CD4-positive, alpha-beta T cell treated with Interleukin-17A for 1 hour (primary cell): ENCODE measurements at places on chromosomes 13 and 19.
A peak's percentile ranks its signal among the peaks of the same experiment; 100 is the strongest.

GRCh38 chr19:4556597-4557127, 2.8 kb downstream of the SEMA6B start:
- DNase-seq, result peak; percentile 8

- no peak for DNase-seq
Measured at GRCh38 chr13:66040506-66040905, 1189.6 kb downstream of the PCDH9 start.

- no peak for DNase-seq
Measured at GRCh38 chr19:35915443-35915842, 7.3 kb upstream of the TYROBP start.

DNA sequence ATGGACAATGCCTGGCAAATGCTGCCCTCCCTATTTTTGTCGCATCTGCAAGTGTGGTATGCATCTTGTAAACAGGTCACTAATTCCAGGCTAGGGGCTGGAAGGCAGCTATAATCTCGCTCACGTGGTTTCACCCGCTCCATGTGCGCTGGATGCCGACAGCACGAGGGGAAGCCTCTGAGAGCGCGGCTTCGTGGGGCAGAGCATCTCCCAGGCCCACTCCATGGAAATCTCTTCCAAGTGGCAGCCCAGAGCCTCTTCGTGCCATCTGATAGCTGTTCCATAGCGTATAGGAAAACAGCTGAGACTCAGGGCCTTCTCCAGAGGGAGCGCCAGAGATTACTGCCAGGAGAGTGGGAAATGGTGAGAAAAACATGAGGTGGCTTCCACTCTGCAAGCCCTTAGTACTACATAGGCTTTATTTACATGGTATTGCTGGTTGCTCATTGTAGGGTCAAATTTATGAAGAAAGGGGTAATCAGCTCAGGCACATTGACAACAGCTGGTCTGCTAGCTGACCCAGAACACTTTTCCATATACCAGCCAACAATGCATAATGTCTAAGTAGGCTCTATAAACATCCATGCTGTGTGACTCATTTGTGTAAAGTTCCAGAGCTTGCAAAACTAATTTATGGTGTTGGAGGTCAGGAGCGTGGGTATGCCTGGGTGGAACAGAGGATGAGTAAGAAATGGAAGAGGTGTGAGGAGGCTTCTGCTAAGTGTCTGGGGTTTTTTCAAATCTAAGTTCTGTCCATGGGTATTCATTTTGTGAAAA, 165.2 kb downstream of the SHISA2 start:
- no peak for DNase-seq

DNA sequence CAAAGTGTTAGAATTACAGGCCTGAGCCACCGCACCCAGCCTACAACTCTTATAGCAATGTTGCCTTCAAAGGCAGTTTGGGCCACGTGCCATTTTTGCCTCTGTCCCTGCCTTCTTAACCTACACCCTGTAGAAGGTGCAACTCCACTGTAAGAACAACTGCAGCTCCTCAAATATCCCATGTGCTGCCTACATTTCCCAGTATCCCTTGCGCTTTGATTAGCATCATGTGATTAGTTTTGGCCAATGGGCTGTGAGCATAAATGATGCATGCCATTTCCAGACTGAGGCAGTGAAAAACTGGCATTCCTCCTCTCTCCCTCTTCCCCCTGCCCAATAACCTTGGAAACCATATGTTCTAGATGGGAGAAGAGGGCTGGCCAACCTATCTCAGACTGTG, 75.2 kb upstream of the MRI1 start:
- DNase-seq, result peak; percentile 18

GRCh38 chr19:28074773-28075172, 1138.2 kb downstream of the UQCRFS1 start:
- no peak for DNase-seq

DNA sequence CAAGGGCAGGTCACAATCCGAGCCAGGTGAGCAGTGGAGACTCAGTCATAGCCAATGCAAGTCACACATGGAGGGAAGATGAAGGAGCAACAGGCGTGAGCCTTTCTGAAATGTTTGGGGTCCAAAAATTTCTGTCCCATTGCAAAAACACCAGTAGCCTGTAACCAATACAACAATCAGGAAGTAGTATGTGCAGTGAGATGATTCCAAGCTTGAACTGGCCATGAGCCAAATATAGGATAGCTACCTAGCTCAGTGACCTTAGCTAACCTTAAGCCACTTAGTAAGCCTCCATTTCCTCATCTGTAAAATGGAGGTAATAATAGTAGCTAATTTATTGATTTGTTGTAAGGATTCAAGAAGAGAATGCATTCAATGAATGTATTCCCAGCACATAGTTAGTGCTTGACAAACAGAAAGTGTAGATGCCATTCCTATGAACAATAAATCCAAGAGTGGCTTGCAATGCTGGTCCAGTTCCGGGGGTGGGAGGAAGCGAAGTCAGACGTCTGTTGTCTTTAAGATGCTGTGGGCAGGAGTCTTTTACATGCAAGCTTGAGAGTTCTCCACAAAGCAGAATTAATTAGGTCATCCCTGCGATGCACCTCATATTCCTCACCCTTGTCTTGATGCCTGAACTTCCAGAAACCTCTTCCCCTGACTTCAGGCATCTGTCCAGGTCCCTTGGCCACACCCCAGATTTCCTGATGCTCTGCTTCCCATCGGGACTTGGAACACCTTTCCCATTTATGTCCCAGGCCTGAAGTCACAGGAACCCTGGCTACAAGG, 195.7 kb upstream of the UBL3 start:
- no peak for DNase-seq

GRCh38 chr13:47420020-47420419, 523.2 kb upstream of the HTR2A start:
- DNase-seq, result no peak

- DNase-seq, result no peak
Measured at GRCh38 chr13:73401769-73402168, 343.0 kb downstream of the KLF5 start.

- no peak for DNase-seq
Measured at GRCh38 chr19:7788933-7789323, 25.9 kb downstream of the CLEC4M start.

DNA sequence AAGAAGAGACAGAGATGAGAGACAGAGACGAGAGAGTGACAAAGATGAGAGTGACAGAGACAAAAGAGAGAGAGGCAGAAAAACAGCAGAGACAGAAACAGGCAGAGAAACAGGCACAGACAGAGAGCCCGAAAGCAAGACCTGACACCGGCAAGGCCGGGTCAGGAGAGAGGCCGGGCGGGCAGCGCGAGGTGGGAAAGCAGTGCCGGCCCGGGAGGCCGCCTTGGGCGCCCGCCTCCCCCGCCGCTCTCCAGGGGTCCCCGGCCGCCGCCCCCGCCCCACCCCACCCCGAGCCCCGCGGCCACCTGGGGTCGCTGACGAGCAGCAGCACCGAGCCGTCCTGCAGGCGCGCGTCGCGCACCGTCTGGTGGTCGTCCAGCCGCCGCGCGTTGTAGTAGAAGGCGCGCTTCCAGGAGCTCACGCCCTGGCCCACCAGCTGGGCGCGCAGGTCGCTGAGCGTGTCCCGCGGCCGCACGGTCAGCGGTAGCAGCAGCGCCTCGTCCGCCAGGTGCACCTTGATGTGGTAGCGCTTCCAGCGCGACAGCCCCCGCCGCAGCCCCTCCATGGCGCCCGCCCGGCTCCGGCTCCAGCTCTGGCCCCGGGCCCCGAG, at the start of gene TINCR:
Gene TINCR, minus strand, starts transcription at position 594 of the 610 bp plus-strand sequence.
- no peak for DNase-seq

DNA sequence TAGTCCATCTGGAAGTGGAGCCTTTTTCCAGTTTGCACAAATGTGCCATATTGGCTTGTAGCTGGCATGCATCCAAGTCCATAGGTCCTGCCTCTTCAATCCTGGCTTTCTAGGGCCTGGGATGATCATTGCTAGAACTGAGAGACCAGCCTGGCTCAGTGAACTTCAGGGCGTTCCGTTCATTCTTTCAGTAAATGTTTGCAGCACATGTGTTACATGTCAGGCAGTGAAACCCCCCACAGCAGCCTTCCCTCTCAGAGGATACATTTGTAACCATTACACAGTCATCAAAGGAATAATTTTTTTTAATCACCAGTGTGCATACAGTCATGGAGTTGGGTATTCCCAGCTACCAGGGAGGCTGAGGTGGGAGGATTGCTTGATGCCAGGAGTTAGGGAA, 9.7 kb downstream of the FUT2 start:
- no peak for DNase-seq

GRCh38 chr19:16021796-16022195, 54.5 kb upstream of the TPM4 start:
- no peak for DNase-seq

- no peak for DNase-seq
Measured at GRCh38 chr13:40352380-40352778, 314.1 kb downstream of the FOXO1 start.

DNA sequence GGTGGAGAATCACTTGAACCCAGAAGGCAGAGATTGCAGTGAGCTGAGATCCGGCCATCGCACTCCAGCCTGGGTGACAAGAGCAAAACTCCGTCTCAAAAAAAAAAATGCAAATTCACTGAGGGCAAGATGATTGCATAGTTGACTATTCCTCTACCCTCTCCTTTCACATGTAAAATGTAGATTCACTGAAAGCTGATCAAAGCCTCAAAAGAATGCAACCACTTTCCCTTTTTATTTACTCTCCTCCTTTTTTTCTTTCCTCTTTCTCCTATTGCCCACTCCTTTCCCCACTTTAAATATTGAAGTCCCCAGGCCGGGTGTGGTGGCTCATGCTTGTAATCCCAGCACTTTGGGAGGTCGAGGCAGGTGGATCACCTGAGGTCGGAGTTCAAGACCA, 6.3 kb downstream of the TEX101 start:
- no peak for DNase-seq

GRCh38 chr13:30872685-30873461, 33.2 kb upstream of the MEDAG start:
- DNase-seq, result no peak

DNA sequence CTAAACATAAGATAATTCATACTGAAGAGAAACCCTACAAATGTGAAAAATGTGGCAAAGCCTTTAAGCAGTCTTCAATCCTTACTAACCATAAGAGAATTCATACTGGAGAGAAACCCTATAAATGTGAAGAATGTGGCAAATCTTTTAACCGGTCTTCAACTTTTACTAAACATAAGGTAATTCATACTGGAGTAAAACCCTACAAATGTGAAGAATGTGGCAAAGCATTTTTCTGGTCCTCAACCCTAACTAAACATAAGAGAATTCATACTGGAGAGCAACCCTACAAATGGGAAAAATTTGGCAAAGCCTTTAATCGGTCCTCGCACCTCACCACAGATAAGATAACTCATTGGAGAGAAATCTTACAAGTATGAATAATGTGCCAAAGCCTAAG, 40.6 kb downstream of the ZNF254 start:
- DNase-seq, result no peak

DNA sequence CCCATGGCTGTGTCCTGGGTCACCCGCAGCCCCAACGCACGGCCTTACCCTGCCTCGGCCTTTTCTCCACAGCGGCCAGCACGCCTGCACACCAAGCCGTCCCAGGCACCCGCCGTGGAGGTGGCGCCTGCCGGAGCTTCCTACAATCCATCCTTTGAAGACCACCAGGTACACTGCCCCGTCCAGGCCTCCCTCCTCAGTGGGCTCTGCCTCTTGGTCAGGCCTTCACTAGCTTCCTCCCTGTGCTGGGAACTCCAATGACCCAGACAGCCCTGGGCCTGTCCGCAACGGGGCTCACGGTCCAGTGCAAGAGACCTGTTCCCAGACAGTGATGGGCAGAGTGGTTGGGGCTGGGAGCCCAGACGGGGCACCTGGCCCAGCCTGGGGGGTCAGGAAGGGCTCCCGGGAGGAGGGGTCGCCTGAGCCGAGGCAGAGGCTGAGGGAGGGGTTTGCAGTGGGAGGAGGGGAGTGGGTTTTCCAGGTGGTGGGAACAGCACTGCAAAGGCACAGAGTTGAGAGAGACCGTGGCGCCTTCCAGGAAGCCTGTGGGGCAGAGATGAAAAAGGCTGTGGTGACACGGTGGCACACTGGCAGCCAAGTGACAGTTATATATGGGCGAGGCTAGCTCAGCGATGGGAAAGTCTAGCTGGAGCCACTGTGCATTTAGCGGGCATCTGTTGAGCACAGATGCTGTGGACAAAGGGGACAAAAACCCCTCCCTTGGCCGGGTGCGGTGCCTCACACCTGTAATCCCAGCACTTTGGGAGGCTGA, 7.3 kb downstream of the NOP53 start:
- DNase-seq, result no peak

- DNase-seq, result no peak
Measured at GRCh38 chr13:110157718-110158117, 149.2 kb downstream of the COL4A1 start.

- peak; percentile 8 for DNase-seq
Measured at GRCh38 chr13:24670961-24671381, 9.2 kb upstream of the ATP12A start.

DNA sequence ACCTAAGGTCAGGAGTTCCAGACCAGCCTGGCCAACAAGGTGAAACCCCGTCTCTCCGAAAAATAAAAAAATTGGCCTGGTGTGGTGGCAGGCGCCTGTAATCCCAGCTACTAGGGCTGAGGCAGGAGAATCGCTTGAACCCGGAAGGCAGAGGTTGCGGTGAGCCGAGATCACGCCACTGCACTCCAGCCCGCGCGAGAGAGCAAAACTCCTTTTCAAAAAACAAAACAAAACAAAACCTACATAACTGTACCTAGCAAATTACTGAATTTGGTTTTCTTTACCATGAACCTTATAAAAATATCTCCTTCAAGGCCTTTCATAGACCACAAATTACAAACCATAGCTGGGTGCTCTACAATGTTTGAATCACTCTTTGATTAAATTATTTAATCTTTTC, 760 bp downstream of the ZNF91 start:
- DNase-seq, result peak; percentile 68

DNA sequence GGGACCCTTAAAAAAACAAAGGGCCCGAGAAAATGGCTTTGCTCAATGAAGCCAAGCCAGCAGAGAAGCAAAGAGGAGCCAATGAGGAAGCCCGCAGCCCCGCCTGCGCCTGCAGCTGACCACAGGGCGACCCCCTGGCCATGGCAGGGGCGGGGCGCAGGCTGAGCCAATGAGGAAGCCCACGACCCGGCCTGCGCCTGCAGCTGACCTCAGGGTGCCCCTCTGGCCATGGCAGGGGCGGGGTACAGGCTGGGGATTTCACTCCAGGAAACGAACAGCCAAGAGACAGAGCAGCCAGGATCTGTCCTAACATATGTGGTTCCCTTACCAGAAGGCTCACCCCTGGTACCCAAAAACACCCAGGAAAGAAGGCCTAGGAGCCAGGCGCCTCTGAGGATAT, 101.4 kb downstream of the STK24 start:
- DNase-seq, result no peak

GRCh38 chr19:2037651-2038255, 13.3 kb downstream of the MKNK2 start:
- no peak for DNase-seq

- DNase-seq, result no peak
Measured at GRCh38 chr13:25371158-25371874, 458 bp upstream of the ATP8A2 start.

DNA sequence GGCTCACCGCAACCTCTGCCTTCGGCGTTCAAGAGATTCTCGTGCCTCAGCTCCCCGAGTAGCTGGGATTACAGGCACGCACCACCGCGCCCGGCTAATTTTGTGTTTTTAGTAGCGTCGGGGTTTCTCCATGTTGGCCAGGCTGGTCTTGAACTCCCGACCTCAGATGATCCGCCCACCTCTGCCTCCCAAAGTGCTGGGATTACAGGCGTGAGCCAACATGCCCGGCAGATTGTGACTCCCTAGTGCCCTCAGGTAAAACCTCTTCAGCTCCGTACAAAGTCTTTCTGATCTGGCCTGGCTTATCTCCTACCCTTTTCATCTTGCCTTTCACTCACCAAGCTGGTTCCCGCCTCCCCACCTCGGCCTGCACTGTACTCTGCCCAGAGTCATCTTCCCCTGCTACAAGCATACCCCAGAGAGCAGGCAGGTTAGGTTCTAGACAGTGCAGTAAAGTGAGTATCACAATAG, 15.0 kb downstream of the BICRA start:
- DNase-seq, result no peak
